Stimulated activated CD4-positive, alpha-beta T cell treated with anti-CD3 and anti-CD28 coated beads, Interleukin-4, amount 100 ng/mL, for 48 hours (primary cell): ENCODE measurements at places on chromosomes 6 and 20.
A peak's percentile ranks its signal among the peaks of the same experiment; 100 is the strongest.

- no peak for DNase-seq
Observed at GRCh38 chr6:16150098-16150497, 21.2 kb downstream of the MYLIP start.

GRCh38 chr20:62234339-62234738 is 4.0 kb upstream of the OSBPL2 start:
- DNase-seq: no peak

- DNase-seq: no peak
Observed at GRCh38 chr6:154683756-154684523, 49.3 kb upstream of the SCAF8 start.

DNA sequence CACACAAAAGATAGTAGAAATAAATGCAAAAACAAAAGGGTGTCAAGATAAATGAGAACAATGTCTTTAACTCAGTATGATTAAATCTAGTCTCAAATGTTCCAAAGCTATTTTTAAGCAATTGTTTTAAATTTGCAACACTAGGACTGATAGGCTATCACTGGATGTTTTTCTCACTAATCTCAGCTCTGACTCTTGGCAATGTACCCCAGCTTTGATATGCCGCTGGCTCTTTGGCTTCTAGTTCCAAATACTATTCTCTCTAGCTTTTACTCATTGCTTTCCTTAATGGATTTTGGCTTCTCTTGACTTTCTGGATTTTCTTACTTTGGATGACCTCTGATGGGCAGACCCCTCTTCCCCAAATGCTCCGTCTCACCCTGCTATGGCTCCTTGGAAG is 116.0 kb upstream of the SLC35B3 start:
- DNase-seq: no peak

DNA sequence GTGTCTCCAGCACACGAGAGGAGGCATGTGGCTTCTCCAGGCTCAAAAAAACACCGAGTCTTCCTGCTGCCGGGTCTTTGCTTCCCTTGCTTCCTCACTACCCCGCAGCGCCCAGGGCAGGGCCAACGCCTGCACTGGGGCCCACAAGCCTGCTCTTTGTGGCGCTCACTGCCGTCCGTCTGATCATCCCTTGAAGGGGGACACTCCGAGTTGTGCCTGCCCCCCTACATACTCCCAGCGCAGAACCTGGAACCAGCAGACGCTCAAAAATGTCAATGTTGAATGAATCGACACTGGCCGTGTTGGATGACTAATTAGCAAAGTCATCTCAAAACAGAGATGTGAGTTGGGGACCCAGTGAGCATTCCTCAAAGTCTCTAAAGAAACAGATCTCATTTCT is 8.1 kb upstream of the ARFGAP1 start:
- no peak for DNase-seq

DNA sequence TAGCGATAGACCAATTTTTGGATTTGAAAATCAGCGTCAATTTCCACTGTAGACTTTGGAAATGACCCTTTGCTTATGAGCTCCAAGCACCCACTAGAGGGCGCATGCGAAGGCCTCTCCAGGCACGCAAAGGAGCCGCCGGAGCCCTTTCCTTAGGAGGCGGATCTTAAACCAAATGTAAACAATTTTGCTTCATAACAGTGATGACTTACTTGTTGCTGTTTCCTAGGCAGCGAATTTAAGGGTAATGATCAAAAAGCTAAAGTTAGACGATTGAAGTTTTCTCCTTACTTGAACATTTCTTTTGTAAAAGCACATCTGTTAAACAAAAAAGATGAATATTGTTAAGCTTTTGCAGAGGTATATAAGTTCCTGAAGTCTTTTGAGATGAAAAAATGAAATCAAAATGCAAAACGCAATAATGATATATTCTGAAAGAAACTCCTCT is 29.2 kb upstream of the EXOC2 start:
- peak; percentile 79 for DNase-seq

DNA sequence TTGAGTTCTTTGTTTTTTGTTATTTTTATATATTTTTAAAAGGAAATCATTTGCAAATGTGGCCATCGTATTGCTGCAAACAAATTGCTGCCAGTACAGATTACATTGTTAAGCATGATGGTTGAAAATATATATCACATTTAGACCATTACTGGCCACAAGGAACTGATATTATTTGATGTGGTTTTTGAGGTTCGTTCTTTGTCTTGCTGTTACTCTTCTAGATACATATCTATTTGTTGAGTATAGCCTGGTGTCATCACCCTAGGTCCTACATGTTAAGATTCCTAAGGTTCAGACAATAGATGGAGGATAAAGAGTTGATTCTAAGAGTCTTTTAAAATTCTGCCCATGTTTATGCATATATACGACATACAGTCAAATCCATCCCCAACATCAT is 306.0 kb downstream of the FARS2 start:
- DNase-seq: no peak

- no peak for DNase-seq
Observed at GRCh38 chr6:84348801-84349200, 121.4 kb upstream of the CEP162 start.

DNA sequence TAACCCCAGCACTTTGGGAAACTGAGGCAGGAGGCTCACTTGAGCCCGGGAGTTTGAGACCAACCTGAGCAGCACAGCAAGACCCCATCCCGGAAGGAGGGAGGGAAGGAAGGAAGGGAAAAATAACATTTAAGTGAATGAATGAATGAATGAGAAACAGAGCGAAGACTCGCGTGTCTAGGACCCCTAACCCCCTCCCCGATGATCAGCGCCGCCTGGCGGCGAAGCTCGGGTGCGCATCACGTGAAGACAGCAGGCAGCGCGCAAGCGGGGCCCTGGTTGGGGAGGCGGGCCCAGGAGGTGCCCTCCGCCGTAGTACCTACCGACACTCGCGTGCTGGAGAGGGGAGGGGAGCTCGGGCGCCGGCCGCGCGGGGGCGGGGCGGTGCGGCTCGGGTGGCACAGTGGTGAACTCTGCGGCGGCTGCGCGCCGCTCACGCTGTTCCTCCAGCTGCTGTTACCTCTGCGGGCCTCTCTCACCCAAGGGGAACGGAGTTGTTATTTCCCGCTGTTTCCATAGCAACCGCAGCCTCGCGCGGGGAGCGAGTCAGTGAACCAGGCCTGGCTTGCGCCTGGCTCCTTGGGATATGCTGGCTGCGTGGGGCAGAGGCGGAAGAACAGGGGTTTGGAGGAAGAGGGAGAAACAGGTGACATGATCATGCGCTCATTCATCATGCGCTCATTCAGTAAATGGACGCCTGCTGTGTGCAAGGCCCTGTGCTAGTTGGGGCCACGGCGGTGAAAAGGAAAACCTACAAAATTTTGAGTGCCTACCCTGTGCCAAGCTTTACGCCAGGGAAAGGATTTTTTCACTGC is 2.0 kb upstream of the DCDC2 start:
- DNase-seq: peak; percentile 93

DNA sequence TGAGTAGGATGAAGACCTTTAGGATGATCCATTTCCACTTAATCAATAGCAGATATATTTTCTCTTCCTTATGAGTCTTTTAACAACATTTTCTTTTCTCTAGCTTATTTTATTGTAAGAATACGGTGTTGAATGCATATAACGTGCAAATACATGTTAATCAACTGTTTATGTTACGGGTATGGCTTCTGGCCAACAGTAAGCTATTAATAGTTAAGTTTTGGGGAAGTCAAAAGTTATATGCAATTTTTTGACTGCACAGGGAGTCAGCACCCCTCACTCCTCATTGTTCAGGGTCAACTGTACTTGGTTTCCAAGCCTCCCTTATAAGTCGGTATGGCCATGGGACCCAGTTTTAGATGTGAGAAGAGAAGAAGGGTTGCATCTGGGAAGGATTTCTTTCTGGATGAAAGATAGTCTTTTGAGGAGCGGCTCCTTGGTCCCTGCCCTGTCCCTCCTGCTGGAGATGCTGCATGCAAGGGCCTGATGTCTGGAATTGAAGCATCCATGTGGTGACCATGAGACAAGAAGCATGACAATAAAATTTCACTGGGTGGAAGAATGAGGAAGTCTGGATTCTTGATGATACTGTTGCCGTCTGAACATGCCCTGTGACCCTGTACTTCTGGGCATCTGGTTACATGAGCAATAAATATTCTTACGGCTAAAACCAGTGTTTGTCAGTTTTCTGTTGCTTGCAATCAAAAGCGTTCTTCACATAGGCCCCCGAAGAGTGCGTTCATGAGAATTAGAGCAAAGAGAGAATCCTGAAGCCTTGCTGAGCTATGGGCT is 194.7 kb upstream of the PMEPA1 start:
- DNase-seq: no peak

DNA sequence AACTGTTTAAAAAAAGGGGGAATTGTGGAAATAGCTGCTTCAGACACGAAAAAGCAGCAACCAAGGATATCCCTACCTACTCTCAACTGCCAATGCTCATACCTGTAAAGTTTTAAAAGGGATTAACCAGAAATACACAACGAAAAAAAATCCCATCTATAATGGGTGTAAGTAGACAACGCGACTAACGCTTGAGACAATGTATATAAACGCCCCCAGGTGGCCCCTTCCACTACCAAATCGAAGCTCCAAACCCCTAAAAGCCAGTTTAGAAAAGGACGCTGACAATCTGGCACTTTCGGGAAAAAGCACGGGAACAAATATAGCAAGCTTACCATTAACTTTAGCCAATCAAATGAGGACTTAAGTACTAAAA is 94.5 kb upstream of the BTN3A2 start:
- DNase-seq: no peak

DNA sequence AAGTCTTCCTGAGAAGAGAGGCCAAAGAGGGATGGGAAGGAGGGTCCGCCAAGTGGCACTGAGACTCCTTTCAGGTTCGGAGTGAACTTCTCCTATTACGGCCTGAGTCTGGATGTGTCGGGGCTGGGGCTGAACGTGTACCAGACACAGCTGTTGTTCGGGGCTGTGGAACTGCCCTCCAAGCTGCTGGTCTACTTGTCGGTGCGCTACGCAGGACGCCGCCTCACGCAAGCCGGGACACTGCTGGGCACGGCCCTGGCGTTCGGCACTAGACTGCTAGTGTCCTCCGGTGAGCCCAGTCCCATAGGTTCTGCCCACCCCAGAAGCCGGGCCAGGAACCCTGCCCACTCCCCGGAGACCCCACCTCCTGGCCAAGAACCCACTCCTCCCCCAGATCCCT is 4.1 kb downstream of the SLC22A7 start:
- no peak for DNase-seq

GRCh38 chr6:140494321-140495108 is 1120.1 kb upstream of the CITED2 start:
- no peak for DNase-seq

- no peak for DNase-seq
Observed at GRCh38 chr20:55095745-55096400, 620.5 kb downstream of the DOK5 start.

- DNase-seq: no peak
Observed at GRCh38 chr6:68012822-68013221, 622.3 kb upstream of the ADGRB3 start.

DNA sequence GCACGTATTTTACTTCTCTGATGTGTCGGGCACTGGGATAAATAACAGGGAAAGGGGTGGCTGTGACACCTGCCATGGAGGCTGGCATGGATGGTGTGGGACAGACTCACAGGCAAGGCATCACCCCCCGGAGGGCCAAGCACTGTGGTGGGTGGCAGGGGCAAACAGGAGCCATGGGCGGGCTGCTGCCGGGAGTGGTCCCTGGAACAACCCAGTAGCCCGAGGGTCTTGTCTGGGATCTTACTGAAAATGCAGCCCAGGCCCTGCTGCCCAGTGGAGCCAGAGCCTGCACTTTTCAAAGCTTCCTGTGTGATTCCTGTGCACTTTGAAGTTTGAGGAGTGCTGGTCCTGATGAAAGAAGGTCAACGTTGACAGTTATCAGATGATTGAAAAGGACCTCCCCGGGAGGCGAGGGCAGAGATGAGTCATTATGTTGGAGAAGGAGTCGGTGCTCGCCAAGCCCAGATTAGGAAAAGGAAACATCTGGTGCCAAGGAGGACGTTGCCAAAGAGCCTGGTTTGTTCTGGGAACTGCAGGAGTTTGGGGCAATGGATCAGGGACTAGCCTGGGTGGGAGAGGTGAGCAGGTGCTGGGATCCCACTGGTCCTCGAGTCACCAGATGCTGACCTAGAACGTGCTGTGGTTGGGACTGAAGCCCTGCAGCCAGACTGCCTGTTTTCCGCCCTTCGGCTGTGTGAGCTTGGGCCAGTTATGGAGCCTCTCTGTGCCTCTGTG is 130.0 kb upstream of the GGTLC1 start:
- no peak for DNase-seq

DNA sequence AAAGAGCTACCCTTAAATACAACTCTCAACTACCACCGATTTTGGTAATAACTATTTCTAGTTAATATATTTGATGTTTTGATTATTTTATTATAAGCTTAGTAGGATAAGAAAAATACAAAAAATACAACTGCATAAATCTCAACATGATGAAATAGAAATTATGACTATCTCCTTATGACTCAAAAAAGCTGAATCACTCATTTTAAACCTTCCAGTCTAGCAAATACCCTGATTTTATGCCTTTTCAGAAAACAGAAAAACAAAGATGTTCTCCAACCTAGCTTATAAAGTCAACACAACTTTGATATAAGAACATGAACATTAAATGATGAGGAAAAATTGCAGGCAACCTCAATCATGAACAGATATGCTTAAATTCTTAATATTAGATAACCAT is 40.2 kb upstream of the DSE start:
- no peak for DNase-seq

- no peak for DNase-seq
Observed at GRCh38 chr20:8932192-8933165, 136.4 kb upstream of the PLCB4 start.

DNA sequence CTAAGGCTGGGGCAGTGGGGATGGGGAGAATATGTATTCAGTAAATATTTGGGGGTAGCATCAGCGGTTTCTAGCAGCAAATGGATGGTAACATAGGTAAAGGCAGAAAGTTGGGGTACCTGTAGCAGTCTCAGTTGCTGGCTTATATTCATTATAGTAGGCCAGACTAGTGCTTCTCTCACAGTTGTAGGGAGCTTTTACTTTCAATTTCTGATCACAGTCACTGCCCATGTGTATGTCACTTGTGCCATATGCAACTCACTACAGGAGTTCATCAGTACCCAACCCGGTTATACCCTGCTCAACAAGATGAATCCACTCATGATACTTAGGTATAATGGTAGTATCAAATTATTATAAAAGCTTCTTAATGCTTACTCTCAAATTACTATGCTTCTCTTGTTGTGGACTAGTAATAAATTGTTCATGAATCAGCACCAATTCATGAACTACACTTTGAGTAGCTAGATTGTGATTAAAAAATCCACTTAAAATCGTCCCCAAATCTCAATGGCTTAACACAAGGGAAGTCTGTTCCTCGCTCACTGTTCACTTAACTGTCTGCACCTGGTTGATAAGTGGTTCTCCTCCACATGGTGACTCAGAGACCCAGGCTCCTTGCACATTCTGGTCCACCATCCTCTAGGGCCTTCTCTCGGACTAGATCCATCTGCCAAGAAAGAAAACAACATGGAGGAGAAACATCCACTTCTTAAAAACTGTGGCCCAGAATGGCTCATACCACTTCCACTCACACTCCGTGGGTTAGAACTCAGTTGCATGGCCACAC is 31.3 kb upstream of the MYLIP start:
- no peak for DNase-seq

- no peak for DNase-seq
Observed at GRCh38 chr20:45253261-45253660, 1.1 kb downstream of the SLPI start.
